Activated naive CD4-positive, alpha-beta T cell treated with Interleukin-2 at 50 U/mL for 16 hours (primary cell): ENCODE measurements at places on chromosomes 1 and 21.

DNA sequence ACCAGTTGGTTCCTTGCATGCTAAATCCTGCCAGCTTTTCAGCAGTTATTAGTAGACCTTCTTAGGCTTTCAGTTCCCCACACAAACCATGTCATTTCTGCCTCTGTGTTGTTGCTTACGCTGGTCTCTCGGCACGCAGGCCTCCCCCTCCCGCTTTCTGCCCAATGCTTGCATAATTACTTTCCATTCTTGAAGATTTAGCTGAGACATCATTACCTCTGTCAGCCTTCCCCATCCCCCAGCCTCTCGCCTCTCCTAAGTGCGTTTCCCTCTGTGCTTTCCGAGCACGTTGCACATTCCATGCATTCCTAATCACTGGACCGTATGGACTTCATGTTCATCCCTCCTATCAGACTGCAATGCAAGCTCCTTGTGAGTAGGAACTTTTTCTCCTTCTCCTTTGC lies 26.8 kb downstream of the TSHB start:
- DNase-seq: no peak

GRCh38 chr1:212415107-212415841 lies 588 bp upstream of the PACC1 start:
- no peak for DNase-seq

DNA sequence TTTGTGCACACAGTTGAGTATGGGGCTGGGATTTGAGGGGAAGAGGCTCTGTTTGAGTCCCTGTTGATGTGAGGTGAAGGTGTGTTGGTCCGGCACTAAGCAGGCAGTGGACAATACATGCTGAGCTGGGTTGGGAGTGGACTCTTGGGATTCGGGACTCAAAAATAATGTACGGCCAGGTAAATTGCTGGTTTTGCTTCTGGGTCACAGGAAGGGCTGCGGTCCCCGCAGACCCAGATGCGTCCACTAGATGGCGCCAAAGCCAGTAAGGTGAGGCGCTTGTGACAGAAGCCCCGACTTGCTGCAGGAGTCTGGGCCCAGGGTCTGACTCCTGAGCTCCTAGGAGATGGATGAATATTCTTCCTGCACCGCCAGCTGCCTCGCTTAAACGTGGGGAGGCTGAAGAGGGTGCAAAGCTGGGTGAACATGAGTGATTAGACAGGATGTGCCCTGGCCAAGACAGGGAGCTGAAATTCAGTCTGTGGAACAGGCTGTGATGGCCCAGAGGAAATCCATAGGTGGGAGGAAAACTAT lies 61.4 kb downstream of the ACBD3 start:
- peak; percentile 90 for DNase-seq

- DNase-seq: no peak
These were observed 102.5 kb downstream of the XPR1 start for GRCh38 chr1:180734366-180734765.

GRCh38 chr1:233600488-233600887 lies 13.4 kb upstream of the KCNK1 start:
- no peak for DNase-seq

- peak; percentile 11 for DNase-seq
These were observed 56.2 kb downstream of the FCRL5 start for GRCh38 chr1:157496121-157496526.

DNA sequence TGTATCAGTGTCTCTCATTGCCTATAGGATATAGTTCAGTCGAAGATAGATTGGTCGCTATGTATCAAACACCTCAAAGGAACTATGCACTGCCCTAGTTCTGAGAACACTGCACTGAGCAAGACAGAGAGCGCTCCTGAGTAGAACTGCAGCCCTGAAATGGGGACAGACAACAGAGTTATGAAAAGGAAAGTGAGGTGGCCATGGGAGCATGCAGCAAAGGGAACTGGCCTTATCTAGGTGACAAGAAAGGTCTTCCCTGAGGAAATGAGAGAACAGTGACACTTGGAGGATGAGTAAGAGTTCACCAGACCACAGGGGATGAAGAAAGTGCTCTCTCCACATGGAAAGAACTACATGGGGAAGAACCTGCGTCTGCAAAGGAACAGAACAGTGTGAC lies 7.5 kb upstream of the G0S2 start:
- DNase-seq: no peak

GRCh38 chr1:214107322-214108096 lies 119.7 kb downstream of the PROX1 start:
- no peak for DNase-seq

DNA sequence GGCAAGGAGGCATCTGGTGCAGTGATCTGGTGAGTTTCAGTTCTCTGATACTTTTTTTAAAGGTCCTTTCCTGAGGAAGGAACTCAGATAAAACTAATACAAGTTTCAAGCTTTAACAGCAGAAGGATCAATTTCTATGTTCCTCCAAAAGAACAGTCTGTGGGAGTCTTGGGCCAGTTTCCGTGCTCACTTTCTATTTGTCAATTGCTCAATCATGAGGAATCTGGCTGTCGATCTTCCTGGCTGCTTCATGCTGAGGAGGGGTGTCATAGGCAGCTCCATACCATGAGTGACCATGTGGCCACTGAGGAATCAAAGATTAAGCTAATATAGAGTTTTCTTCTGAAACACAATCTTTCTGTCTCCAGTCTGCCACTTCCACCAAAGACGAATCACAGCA lies 11.4 kb upstream of the TMEM125 start:
- DNase-seq: no peak

DNA sequence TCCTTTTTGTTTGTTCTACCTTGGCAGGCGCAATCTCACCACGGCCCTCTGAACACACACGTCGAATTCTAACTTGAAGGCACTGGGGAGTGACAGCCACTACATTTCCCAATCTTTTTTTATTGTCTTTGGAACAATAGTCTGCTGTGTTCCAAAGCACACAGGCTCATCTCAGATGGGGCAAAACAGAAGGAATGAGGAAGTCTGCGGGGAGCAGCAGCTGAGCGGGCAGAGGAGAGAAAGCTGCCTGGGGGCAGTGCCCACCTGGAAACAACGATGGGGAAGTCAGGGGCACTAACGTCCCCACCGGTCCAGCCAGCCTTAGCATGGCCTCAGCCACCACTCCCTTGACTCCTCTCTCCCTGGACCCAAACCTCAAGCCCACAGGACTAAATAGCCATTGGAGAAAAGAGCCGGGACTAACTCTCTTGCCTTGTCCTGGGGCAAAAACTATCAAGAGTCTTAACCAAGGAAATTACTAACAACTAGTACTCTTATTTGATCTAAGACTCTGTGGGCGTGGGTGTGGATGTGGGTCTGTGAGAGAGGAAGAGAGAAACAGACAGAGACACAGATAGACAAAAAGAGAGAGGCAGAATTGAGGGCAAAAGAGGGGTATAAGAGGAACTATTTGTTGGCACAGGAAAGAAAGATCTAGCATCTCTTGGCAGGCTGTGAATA lies 34.2 kb downstream of the SYF2 start:
- no peak for DNase-seq
